Dermis microvascular lymphatic vessel endothelial cell (primary cell): ENCODE measurements at places on chromosomes 12 and 14. TPM values are rescaled to one million over a fixed set of nuclear protein-coding genes. Genes with fewer than 3 reads are reported as not detected.

The KLHL33 gene
- under 0.01 and 0.13 TPM in 2 replicates for total RNA-seq

The CHD8 gene
- 40.8 and 48.5 TPM in 2 replicates for total RNA-seq

The OR4E1 gene
- not detected in 2 replicates for total RNA-seq

The CMTM5 gene
- total RNA-seq = not detected in 2 replicates

The BBOF1 gene
- total RNA-seq = 0.76 and 0.77 TPM in 2 replicates

The PAH gene
- not detected in 2 replicates for total RNA-seq

The RNASE3 gene
- not detected in 2 replicates for total RNA-seq

The B4GALNT3 gene
- under 0.01 TPM in 2 replicates for total RNA-seq

The SLC39A2 gene
- total RNA-seq = not detected in 2 replicates

The GPD1 gene
- under 0.01 TPM in 1 of 2 replicates, not detected in the other for total RNA-seq

The KRT6A gene
- total RNA-seq = 0.13 TPM in 1 of 2 replicates, not detected in the other
